Stimulated activated CD4-positive, alpha-beta T cell treated with anti-CD3 and anti-CD28 coated beads, Interleukin-1b, Interleukin-23, amount 100 ng/mL, for 48 hours (primary cell): ENCODE measurements at places on chromosomes 7 and 10.

DNA sequence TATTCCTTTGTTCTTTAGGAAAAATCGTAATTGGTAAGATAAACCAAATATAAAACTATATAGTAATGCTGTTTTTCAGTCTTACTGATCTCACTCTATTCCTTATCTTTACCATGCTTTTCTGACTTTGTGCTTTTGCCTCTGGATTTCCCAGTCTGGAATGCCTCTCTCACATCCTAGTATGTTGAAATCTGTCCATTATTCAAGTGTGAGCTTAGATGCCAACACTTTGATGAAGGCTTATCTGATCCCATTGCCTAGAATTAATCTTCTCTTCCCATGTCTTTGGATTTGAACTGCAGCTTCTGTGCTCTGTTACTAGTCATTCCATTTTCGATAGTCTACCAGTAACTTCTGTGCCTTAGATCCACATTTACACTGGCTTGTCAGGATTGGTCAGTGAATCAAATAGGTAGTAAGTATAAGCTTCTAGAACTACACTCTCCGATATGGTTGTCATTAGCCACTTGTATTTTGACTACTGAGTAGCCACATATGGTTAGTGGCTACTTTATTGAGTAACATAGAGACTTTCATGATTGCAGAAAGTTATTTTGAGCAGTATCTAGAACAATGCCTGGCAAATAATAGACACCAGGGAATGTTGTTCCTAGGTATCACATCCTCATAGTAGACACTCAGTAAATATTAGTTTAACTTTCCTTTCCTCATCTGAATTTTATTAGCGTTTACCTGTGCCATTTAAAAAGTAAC, 92.9 kb downstream of the BMPR1A start:
- no peak for DNase-seq

DNA sequence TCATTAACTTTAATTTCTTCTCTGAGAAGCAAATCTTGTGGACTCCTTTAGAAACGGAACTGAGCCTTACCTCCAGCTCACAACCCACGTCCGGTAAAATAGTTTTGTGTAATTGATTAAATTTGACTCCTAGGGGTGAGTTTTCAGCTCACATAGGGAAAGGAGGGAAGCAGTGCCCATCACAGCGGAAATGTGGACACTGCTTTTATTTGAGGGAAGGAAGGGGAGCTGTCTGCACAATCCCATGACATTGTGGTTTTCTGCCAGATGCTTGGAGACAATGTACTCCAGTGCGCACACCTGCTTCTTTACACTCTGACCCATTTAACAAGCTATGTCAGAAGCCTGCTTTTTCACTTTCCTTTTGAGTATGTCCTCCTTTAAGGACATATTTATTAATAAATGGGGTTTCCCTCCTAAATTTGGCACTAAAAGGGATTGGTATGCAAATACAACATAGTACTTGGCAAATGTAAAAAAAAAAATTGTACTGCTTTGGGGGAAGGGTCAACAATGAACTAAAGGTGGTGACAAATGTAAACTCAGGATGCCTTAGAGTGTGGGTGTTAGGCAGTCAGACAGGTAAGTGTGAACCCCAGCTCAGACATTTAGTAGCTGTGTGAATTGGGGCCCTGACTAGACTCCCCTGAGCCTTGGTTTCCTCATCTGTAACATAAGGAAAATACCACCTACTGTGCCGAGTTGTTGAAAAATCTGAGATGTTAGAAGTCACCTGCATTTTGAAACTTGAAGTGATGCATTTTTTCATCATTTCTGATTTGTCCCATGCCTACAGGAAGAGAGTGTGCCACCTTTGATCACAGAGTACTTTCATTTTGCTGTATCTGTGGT, 90.2 kb upstream of the KLF6 start:
- DNase-seq: no peak

DNA sequence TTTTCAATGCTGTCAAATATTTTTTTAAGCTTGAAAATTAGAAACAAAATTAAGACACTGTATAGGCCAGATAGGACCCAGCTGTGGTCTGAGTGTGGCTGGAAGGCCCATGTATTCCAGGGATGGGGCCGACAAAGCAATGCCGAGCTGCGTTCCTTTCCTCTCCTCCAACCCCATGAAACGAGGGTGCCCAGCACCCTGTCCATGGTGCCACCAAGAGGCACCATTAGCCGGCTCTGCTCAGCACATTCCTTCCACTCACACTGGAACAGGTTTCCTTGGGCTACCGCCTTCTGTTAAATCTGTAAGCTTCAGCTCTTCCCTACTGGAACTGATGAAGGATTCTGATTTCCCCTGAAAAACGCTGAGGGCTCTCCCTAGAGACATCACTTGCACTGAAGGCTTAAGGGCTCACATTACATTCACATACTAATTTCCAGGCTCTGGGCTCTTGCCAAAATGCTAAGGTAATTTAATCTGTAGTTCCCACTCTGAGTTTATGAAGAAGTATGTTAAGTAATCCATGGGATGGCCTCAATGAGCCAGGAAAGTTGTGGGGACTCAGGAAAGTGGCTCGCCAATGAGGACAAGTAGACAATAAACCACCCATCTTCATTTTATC, 73.7 kb upstream of the CAMK2B start:
- DNase-seq: no peak

DNA sequence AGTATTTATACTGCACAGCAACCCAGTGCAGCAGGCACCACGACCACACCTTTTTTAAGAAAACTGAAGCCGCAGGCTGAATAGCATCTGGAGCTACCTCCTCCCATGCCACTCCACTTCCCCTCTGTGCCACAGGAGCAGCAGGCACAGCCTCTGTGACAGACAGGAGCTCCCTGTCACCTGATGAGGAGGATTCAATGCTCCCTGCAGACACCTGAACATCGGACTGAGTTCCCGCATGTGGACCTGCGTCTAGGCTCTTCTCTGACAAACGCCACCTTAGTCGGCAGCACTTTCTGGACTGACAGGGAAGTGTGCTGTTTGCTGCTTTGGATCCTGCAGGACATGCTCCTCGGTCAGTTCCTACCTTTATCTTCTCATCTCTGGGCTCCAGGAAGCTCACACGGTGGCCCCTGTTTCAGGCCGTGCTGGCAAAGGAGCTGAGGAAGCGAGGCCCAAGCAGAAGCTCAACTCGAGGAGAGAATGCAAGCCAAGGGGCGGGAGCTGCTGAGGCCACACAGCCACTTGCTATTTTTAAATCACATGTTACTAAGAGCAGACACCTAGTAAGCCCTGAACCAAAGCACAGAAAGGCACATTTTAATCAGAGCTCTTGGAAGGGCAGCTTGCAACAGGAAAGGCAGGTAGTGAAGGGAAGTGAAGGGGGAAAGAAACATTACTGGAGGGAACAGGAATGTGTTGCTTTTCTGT, 56.6 kb downstream of the VOPP1 start:
- DNase-seq: peak; percentile 33
